ENCODE measurements at places on chromosomes 2 and 18.
A peak's percentile ranks its signal among the peaks of the same experiment; 100 is the strongest.

DNA sequence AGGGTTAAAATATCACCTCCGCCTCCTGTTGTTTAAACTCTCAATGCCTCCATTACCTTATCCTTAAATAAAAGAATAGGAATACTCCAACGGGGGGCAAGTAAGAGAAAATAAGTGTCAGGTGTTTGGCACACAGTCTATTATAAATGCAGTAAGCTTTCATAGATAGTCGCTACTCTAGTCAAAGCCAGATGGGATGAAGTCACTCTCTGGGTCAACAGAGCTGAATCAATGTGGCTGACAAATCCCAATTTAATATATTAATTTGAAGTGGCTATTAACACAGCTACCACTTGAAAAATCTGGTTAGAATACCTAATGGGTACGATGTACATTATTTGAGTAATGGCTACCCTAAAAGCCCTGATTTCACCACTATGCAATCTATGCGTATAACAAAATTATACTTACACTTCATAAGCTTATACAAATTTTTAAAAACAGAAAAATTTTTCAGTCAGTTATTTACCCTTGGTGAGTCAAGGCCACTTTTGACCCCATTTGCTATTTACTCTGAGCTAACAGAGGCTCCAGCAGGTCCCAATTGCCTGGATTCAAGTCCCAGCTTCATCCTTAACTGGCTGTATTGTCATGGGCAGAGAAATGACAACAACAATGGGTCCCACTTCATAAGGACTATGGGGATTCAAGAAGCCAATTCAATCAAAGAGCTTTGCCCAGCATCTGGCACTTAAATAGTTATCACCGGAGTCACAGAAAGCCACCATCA lies 167.5 kb upstream of the PID1 start:
- DNase-seq: no peak

GRCh38 chr2:29016504-29016903 lies 35.4 kb downstream of the TOGARAM2 start:
- DNase-seq: no peak

DNA sequence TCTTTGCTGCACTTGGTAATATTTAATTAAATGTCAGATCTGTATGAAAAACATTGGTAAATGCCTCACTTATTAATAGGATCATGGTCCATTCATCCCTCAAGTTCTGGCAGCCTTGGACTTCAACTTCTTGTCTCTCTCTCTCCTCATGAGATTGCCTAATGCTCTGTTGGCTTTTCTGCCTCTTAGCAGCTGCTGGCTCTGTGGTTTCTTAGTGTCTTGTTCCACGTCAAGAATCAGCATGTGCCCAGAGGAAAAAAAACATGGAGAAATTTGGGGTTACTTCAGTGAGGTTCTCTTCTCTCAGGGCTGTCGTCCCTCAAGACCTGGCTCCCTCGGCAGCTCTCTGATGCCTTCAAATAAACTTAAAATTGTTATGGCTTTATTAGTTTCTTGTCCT lies 75.4 kb downstream of the TAF4B start:
- no peak for DNase-seq

- no peak for DNase-seq
Measured at GRCh38 chr2:198376677-198377076, 572.3 kb downstream of the PLCL1 start.

DNA sequence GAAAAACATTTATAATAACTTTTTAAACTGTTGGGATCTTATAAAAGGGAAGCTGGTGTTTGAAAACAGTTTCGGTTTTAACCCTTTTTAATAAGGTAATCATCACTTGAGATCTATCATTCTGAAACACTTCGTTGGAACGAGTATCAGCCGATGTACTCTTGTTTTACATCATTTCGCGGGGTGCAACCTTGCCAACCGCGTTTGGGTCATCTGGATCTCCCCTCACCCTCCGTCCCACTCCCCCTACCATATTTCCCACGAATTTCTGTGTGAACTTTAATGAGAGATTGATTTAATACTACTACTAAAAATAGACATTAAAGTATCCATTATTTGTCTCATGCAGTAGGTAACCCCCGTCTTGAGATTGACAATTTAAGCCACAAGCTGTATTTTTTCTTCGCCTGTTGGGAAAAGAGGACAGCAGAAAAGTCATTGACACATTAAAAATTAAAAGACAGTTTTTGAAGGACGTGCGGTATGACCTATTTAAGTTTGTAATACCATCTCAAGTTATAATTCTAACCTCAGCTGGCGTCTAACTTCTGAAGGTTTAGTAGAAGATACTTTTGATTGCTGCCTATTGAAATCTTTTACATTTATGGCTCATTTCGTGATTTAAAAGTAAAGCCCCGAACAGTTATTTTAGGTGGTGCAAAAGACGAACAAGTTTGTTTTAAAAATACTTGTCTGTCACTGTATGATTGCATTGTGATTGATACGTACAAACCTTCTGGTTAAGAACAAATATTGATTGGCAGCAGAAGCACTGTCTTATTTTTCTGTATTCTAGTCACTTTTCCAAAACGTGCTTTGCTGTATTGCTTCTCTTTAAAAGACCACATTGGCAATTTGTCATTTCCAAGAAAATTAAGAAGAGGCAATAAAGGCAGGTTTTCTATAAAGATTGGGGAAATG lies 1.5 kb downstream of the CREB1 start:
- DNase-seq: peak; percentile 31

DNA sequence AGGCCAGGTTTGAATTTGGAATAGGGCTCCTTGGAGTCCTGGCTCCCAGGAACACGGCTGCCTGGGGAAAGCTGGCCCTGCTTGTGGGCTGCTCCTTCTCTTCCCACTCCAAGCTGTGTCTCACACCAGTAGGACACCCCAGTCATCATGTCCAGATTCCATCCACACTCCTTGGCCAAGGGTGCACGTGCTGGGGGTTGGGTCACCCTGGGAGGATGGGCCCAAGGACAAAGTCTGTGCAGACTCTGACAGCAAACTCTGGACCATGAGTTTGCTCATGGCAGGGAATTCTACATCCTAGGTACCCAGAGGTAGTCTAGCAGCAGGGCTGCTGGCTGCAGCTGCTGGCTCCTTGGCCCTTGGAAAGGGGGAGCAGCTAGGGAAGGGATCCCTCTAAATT lies 102.4 kb upstream of the EPAS1 start:
- DNase-seq: no peak

DNA sequence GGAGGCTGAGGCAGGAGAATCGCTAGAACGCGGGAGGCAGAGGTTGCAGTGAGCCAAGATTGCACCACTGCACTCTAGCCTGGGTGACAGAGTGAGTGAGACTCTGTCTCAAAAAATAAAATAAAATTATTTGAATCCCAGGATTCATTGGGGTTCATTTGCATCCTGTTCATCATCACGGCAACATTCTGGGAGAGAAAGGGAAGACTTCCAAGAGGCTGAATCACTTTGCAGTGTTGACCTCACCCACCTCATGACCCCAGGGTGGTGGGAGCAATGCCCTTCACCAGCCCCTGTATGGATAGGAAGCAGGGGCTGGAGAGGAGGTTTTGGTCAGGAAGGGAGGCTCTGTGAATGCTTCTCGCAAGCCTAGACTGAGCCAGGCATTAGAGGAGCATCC lies 195.6 kb downstream of the CTIF start:
- DNase-seq: no peak

- no peak for DNase-seq
Measured at GRCh38 chr2:154142480-154142879, 270.8 kb downstream of the GALNT13 start.

DNA sequence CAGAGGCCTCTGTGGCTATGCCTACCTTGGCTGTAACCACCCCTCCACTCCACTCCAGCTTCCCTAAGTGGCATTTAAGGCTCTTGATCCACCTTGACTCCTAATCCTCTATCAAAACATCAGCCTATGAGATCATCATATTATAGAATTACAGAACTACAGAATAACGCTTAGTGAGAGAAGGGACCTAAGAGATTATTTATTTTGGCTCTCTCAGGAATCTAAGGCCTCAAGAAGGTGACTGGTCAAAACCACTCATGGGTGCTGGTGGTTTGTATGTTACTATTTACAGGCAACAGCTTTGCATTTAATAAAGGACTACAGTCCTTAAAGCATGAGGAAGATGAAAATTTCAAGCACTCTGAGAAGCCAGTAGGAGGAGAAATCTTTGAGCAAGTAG lies 118.8 kb downstream of the FSHR start:
- DNase-seq: no peak

DNA sequence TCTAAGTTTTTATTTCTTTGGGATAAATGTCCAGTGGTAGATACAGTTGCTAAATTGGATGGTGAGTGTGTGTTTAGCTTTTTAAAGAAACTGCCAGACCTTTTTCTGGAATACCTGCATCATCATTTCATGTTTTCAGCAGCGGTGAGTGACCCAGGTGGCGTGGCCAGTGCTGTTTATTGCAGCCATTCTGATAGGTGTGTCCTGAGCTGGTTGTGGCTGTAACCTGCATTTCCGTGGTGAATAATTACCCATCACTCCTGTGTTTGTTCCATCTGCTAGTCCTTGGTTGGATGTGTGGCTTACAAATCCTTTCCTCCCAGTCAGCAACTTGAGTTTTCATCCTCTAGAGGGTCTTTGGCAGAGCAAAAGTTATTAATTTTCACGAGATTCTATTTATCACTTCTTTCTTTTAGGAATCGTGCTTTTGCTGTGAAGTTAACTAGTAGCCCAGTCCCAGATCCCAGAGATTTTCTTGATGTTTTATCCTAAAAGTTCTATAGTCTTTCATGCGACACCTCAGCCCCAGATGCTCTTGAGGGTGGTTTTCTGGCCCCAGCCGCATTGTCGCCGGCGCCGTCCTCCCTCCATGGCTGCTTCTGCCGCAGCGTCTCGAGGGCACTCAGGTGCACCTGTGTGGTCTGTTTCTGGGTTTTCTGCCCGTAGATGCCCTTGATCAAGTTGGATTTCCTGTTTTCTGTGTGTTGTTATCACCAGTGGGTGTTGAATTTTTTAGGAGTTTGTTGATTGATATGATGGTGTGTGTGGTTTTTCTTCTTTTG lies 44.9 kb downstream of the CTDP1 start:
- DNase-seq: no peak

DNA sequence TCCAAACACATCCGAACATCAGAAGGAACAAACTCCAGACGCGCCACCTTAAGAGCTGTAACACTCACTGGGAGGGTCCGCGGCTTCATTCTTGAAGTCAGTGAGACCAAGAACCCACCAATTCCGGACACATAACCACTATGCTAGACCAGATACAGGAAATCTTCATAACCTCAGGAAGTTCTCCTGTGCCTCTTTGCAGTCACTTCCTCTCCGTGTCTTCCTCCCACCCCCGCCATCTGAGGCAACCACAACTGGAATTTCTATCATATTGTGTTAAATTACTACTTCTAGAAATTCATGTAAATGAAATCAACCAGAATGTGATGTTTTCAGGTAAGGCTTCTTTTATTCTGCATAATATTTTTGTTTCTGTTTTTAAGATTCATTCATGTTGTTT lies 631.0 kb upstream of the NXPH2 start:
- no peak for DNase-seq

DNA sequence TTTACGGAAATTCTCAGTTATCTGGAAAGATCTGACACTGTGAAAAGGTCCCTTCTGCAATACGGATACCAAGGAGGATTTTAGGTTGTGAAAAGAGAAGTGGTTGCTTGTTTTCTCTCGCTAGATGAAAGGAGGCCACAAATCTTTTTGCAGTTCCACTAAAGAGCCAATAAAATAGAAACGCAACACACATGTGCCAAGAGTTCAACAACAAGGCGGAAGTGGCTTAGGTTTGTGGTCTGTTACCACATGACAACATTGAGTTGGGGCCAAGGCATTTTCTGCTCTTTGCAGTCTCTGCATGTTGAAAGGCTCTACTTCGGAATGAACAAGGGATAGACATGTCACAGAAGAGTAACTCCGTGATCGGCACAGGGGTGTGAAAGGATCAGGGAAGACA lies 115.7 kb upstream of the OSR1 start:
- no peak for DNase-seq

DNA sequence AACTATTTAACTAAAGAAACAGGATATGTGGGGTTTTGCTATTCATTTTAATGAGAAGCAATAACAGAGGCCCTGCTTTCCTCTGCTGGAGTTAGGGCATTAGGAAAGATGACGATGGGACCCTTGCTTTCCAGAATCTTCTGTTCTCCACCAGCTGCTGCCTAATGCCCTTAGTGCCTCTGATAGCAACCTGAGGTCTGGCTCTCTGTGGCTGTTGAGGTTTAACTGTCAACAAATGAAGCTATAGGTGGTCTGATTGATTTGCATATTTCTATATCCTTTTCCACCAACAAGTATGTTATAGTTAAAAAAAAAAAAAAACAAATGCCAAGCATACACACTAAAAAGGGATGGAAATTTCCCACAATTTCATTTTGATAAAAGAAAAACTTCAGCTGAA lies 115.1 kb upstream of the NCK2 start:
- no peak for DNase-seq

- no peak for DNase-seq
Measured at GRCh38 chr2:240591226-240591625, 4.7 kb downstream of the CAPN10 start.

All from stimulated activated CD4-positive, alpha-beta T cell treated with anti-CD3 and anti-CD28 coated beads, Interleukin-4, amount 100 ng/mL, for 48 hours (primary cell).